Stimulated activated CD8-positive, alpha-beta memory T cell treated with anti-CD3 and anti-CD28 coated beads, Interleukin-4, amount 100 ng/mL, for 1 hour (primary cell): ENCODE measurements at places on chromosomes 5 and 9.

- no peak for DNase-seq
Measured at GRCh38 chr5:134551901-134552300, 26.4 kb downstream of the JADE2 start.

DNA sequence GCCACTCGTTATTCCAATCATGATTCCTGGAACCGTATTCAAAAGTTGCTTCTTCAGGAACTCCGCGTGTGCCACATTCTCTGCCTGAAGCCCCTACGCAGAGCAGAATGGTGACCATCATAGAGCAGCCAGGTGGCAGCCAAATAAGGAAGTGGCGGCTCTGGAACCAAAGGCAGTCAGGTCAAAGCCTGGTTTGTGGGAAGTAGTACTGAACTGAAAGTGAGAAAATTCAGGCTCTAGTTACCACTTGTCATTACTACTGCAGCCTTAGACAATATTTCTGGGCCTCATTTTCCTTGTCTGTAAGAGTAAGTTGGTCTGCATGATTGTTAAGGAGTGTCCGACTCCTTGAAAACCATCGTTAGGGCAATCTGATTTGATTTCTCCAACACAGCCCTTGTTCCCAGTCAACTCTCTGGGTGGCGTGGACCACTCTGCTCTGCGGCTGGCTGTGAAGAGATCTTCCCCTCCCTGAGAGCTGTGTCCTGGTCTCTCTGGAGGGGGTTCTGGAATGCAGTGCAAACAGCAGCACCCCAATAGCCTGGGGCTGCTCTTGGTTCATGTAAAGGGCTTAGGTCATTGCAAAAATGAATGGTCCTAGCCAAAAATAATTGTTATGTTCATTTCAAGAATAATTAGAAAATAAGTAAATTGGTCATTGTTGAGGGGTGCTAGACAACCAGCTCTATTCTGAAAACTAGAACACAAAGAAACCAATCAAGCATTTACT, 102.4 kb downstream of the MED27 start:
- no peak for DNase-seq

DNA sequence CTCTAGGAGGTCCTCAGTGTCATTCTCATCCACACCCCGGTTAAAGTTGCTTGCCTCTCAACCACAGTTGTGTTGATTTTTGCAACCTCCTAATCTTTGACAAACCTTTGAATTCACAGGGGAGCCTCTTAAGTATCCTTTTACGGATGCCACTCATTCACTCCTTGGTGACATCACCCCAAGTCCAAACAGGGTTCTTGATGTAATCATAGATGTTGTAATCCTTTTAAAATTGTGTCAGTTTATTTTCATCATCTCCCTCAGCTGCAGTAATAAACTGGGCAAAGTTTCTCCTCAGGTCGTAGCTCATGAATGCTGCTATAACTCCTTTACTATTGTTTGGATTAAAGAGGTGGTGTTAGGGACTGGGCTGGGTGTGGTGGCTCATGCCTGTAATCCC, 637.2 kb upstream of the NUDT12 start:
- no peak for DNase-seq

DNA sequence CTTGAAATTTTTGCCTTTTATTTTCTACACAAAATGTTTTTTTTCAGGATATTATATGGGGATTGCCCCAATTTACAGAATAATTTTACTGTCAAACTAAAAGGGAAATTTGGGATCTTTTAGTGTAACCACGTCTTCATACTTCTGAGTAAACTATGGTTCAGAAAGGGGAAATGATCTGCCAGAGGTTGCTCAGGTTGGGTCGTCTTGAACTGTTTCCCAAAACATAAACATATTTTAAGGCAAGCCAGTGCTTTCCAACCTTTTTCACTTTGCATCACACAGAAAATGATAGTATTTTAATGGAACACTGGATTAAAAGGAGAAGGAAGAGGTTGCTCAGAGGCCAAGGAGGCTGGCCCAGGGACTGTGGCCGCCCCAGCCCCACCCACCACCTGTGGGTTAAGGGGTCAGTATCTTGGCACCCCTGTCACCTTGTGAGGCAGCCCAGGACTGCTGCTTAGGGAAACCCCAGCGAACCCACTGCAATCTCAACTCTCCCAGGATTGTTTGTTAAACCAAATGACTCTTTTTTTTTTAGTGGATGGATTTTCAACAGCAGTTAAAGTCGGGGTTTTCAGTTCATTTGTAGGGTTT, 142.7 kb upstream of the DHFR start:
- DNase-seq, result no peak

GRCh38 chr9:103617046-103617445, 477.1 kb upstream of the SMC2 start:
- DNase-seq, result no peak

DNA sequence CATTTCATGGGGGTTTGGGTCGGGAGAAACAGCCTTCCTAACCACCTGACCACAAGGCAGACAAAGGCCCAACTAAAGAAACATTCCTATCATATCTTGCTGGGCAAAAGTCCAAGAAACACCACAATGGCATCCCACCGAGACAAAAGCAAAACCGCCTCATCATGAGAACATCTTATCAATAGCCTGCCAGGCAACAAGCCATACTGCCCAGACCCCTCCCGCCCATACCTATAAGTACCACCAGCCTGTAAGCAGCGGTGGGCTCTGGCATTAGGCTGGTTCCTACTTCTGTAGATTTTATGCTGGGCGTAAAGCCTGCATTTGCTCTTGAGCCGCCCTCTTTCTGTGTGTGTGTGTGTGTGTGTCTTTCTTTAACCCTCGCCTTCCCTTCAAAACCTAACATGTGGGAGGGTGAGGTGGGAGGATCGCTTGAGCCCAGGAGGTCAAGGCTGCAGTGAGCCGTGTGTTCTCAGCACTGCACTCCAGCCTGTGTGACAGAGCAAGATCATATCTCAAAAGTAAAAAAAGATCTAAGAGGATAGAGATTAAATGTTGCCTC, 56.9 kb downstream of the PDE6A start:
- DNase-seq, result no peak

GRCh38 chr5:169580964-169581363, 2.6 kb upstream of the SPDL1 start:
- no peak for DNase-seq

DNA sequence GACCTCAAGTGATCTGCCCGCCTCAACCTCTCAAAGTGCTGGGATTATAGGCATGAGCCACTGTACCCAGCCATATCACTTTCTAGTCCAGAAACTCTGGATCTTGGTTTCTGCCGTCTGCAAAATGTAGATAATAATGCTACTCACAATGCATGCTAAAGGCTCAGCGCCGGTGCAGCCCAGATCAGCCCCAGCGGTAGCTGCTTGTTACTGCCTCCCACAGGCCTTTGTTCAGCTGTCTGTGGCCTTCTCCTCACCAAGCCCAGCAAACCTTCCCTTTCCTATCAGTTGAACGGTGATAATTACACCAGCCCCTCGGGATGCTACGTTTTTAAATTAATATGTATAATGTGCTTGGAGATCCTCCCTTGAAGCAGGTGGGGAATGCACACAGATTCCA, 26.2 kb upstream of the MSX2 start:
- no peak for DNase-seq

DNA sequence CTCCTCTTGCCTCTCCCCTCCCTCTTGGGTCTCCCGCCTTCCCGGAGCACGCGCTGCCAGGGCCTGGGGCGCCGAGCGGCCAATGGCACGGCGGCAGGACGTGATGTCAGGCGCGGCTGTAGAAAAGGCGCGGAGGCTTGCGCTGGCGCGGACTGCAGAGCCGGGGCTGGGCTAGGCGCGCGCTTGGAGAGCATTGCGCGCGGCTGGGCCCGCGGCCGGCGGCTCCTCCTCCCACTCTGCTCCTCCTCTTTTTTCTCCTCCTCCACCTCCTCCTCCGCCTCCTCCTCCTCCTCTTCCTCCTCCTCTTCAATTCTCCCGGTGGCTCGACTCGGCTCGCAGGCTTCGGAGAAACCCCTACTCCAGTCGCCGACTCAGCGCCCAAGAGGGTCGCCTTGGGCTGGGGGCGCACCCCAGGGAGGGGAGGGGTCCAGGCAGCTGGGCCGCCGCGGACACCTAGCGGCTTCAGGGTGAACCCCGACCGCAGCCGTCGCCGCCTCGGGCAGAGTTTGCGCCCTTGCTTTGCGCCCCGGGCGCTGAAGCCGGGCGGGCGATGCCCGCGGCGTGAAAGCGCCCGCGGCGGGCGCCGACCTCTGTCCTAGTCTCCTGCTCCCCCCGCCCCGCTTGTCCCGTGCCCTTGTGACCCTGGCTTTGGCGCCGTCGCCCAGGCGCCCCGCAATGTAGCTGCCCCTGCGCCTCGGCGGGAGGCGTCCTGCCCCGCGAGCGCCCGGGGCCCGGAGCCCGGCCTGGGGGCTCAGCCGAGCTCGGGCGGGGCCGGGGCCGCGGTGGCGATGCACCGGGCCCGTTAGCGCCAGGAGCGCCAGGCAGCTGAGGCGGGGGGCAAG, at the start of gene LHX2:
Gene LHX2, plus strand, starts transcription at position 309 of the 842 bp plus-strand sequence. CDS start 581 bp downstream, outside the sequence.
- DNase-seq, result no peak

- no peak for DNase-seq
Measured at GRCh38 chr9:133074111-133074651, 12.4 kb downstream of the CEL start.

GRCh38 chr5:122192497-122193496, 63.5 kb downstream of the ZNF474 start:
- no peak for DNase-seq

GRCh38 chr5:180898621-180899246, at the start of gene BTNL8:
BTNL8 (plus strand) TSS chr5:180899159; CDS start chr5:180899311, 152 bp downstream.
- no peak for DNase-seq

- no peak for DNase-seq
Measured at GRCh38 chr9:4662989-4663792, 1.1 kb downstream of the PLPP6 start.

DNA sequence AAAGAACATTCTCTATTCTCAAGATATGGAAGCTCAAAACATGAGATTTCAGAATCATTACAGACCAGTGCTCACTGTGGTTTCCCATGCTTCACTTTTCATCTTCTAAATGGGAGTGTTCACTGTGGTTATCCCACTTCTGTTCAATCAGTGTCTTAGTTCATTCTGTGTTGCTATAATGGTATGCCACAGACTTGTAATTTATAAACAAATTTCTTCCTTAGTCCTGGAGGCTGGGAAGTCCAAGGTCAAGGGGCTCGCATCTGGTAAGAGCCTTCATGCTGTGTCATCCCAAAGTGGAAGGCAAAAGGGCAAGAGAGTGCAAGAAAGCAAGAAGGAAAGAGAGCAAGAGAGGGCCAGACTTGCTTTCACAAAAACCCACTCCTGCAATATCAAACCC, 146.3 kb downstream of the TTC39B start:
- no peak for DNase-seq

DNA sequence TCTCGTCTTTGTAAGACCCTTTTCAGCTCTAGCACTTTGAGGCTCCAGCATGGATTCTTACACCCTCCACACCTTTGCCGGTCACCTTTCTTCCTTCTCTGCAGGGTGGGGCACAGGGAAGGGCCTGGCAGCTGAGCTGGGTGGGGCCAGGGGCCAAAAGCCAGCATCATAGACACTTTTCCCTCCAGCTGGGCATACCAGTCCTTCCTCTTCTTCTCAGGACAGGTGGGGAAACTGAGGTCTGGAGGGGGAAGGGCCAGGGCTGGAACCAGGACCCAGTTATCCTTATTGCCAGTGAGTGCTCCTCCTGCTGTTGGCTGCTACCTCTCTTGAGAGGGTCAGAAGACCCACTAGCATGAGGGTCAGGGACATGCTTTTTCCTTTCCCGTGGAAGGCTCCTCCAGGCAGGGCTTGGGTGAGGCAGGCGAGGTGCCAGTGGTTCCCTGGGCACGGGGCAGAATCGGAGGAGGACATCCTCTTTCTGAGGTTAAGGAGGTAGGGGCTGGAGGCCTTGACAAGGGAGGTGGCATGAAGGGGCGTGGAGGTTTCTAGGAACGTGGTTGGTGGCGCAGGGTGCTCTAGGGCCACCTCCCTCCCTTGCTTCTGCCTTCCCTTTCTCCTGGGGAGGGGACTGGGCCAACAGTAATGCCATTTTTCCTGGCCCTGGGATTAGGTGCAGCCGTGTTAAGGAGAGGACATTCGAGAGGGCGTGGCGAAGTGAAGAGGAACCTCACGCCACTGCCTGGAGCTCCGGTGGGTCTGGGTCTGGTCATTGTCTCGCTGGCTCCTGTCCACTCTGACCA, at the start of gene NDST1:
Gene NDST1, plus strand, starts transcription at position 658 of the 803 bp plus-strand sequence. CDS start 13,124 bp downstream, outside the sequence.
- DNase-seq, result no peak

GRCh38 chr9:20512636-20513035, 109.7 kb downstream of the MLLT3 start:
- DNase-seq, result no peak

GRCh38 chr5:35924122-35924949, 14.1 kb downstream of the CAPSL start:
- no peak for DNase-seq

- no peak for DNase-seq
Measured at GRCh38 chr9:7053903-7054302, 296.1 kb downstream of the KDM4C start.

DNA sequence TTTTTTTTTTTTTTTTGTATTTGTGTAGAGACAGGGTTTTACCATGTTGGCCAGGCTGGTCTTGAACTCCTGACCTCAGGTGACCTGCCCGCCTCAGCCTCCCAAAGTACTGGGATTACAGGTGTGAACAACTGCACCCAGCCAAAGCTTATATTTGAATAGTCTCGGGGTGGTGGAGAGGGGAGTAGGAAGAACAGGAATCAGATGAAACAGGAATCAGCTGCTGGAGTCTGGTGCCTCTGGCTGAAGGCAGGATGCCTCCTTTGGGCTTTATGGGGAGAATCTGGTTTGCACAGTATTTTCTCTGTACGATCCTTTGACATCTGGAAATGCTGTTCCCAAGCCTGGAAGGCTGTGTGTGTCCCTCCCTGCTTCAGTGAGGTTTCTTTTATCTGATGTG, 10.9 kb downstream of the C5orf52 start:
- DNase-seq, result no peak

DNA sequence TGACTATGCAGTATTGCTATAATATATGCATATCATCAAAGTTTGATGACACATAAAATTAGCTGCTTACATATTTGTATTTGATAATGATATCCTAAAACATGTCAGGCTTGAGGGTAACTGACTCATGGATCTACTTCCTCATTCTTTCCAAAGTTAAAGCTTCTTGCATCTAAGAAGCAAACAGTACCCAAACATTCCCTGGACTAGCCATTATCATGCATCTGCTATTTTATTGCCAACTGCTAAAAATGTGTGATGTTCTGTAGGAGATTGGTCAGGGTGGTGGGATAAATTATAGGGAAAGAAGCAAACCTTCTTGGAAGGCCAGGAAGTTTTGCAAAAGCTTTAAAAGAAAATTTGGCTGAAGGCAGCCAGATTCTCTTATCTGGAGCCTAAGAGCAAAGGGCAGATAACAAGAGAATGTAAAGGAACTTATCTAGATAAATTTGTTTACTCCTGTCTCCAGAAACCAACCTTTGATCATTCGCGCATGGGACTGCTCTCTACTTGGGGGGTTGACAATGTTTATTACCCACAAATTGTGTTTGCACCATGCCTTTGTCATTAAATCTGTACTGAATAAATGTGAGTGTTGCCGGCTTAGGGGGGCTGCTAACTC, 604.1 kb upstream of the TLE4 start:
- no peak for DNase-seq

DNA sequence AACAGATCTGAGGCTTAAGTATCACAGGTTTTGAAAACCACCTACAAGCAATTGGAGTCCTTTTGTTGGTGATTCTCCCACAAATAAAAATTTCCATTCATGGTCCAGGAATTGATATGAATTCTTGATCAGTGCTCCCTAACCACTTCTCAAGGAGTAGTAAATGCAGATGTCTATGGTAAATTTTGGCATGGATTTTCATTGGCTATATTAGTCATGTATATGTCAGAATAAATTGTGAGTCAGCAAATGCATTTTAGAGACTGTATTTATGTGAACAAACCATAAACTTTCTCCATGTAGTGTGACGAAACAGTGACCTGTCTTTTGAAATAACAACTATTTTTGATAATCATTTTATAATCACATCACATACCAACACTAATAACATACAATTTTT, 611.1 kb downstream of the HTR1A start:
- no peak for DNase-seq

- DNase-seq, result no peak
Measured at GRCh38 chr9:90340421-90340820, 302.2 kb downstream of the DIRAS2 start.
